Testis (tissue), 5 donors: ENCODE measurements at places on chromosomes 4 and X. TPM values are rescaled to one million over a fixed set of nuclear protein-coding genes. Genes with fewer than 3 reads are reported as not detected.

NXF3 gene
- 656 TPM for total RNA-seq

GRCh38 chrX:55490121-55490520, 473 bp upstream of the USP51 start:
- H3K27me3 ChIP-seq = no peaks in the 10 kb centered on the region
- H3K27ac ChIP-seq = peak overlapping the region; percentile 96
- H3K36me3 ChIP-seq = no peaks in the 10 kb centered on the region
- no peaks in the 10 kb centered on the region for H3K4me1 ChIP-seq
- DNase-seq = peak; percentile 14

GRCh38 chrX:10482261-10482660, 138.1 kb downstream of the MID1 start:
- no peaks in the 10 kb centered on the region for H3K27me3 ChIP-seq
- H3K36me3 ChIP-seq = no peaks in the 10 kb centered on the region
- H3K4me3 ChIP-seq = no peak overlapping the region
- H3K27ac ChIP-seq = no peak overlapping the region
- H3K4me1 ChIP-seq = no peaks in the 10 kb centered on the region
- DNase-seq = no peak

- no peaks in the 10 kb centered on the region for H3K27me3 ChIP-seq
- no peak overlapping the region for H3K27ac ChIP-seq
- H3K4me3 ChIP-seq = no peak overlapping the region
- no peaks in the 10 kb centered on the region for H3K36me3 ChIP-seq
These were observed 63.6 kb downstream of the STARD8 start for GRCh38 chrX:68710870-68711576.

CDX4 gene
- not detected for total RNA-seq
